ENCODE measurements at places on chromosomes 7 and 10.

DNA sequence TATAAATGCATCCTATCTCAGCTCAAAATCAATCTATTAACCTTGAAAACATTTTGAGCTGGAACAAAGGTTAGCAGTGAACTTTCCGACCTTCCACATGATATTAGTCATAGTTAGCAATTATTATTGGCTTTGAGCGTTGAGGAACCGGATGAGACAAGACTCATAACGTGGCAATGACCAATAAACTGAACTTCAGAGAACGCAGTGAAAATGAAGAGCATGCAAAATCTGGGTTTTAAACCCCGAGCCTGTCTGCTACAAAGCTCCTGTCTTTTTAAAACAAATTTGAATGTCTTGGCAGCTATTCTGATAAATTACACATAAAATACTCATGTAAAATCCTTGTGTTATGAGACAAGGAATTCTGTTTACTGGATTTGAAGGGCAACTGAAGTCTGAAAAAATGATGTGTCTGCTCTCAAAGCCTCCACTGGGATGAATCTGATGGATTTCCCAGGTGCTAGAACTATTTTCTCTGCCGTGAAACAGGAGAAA is 74.7 kb upstream of the ITGB1 start:
- DNase-seq = no peak

DNA sequence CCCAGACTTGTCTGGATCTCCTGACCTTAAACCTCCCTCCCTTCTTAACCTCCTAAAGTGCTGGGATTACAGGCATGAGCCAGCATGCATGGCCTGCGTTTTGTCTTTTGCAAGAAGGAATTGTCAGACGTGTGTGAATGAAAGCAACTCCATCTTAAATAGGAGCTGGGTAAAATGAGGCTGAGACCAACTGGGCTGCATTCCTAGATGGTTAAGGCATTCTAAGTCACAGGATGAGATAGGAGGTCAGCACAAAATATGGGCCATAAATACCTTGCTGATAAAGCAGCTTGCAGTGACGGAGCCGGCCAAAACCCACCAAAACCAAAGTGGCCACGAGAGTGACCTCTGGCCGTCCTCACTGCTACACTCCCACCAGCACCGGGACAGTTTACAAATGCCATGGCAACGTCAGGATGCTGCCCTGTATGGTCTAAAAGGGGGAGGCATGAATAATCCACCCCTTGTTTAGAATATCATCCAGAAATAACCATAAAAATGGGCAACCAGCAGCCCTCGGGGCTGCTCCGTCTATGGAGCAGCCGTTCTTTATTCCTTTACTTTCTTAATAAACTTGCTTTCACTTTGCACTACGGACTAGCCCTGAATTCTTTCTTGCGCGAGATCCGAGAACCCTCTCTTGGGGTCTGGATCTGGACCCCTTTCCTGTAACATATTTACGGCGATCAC is 41.2 kb upstream of the SDK1 start:
- no peak for DNase-seq

DNA sequence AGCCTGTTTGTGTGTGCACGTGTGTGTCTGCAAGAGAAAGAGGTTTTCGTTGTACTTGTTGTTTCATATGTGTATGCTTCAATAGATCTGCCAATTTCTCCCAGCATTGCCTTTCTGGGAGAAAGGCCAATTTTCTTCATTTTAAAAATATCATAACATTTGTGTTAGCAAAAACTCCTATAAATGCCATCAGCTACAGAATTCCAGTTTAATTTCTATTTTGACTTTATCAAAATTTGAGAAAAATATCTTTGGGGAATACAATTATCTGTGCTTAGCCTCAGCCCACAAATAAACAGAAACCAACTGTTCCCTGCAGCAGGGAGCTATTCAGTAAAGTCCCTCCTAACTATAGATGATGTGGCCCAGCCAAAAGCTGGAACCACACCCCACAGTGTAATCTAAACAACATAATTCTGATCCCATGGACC is 68.3 kb upstream of the MGMT start:
- no peak for DNase-seq

DNA sequence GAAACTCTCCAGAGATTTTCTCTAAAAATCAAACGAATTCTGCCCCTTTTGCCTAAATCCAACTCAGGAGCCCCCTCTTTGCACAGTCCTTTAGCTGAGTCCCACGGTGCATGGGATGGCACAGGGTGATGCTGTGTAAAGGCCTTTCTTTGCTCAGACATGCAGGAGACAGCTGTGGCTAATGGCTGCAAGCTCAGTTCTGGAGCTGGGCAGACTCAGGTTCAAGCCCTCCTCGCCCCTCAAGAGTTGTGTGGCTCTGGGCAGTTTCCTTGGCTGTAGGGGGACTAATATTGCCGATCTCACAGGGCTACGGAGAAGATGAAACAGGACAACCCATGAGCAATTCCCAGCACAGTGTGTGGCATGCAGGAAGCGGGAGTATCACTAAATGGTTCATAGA is 42.6 kb downstream of the CLEC2L start:
- no peak for DNase-seq

- DNase-seq = peak; percentile 76
These were observed 266.3 kb downstream of the RPS24 start for GRCh38 chr10:78299851-78300468.

DNA sequence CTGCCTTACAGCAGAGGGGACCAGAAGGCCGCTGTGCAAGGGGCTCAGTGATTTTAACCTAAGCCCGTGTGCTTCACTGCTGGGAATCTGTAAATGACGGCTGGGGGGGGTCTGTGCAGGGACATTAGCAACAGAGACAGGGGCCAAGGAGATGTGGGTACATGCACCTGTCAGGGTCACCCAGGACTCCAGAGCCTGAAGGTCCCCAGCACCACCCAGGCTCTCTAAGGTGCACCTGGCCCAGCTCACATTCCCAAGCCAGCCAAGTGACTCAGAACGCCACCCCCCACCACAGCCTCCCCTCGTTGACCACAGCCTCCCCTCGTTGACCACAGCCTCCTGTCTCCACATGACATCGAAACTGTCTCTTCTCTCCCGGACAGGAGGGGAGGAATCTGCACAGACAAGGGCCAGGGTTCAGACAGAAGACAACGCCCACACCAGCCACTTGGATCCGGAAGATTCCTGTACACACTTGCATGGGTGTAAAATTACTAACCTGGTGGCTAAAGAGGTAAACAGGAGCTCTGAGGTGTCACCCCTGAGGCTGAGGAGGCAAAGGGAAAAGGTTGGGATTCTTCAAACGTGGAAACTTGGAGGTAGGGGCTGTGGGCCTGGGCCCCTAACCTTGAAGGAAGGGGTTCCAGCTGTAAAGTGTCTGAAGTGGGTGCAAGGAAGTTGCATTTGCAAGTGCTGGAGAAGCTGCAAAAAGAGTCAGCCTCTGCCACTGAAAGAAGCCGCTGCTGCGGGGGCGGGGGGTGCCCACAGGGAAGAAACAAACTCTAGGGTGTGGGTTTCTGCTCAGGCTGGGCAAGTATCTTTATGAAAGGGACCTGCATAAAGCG is 27.0 kb downstream of the CALML3 start:
- DNase-seq = no peak

GRCh38 chr10:123674741-123675140 is 8.6 kb downstream of the GPR26 start:
- DNase-seq = no peak

GRCh38 chr7:47534322-47535034 is 47.4 kb downstream of the TNS3 start:
- DNase-seq = no peak

DNA sequence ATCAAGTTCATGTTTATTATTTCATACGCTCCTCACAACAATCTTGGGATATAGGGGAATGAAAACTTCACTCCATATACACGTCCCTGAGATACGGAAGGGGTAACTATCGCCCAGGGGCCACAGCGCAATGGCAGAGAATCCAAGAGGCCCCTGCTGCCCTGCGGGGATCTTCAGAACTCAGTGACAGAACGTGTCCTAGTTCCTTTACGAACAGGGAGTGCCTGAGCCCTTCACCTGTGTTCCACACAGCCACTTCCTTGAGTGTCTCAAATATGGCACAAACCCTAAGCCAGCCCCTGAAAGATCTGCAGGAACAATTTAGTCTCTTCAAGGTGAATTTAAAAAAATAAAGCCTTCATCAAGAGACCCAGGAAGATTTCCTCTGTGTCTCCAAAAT is 25.9 kb downstream of the LYZL1 start:
- DNase-seq = no peak

DNA sequence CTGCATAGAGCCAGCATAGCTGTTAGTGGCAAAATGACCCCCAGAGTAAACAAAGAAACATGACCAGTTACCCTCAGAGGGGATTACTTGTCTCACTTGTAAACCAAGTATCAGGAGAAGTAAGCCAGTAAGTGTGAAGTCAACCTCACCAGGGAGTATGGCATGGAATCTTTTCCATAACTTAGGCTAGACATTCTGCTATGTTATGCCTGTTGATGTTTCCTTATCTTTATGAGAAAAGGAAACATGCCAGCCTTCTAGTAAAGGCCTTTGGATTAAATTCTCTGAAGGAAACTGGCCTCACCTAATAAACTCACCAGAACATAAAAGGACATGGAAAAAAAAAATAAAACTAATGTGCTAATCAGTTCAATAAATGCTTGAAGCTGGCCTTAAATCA is 87.7 kb downstream of the SEM1 start:
- DNase-seq = no peak

GRCh38 chr10:62248465-62248864 is 20.2 kb downstream of the RTKN2 start:
- no peak for DNase-seq

- no peak for DNase-seq
These were observed 14.1 kb upstream of the LAMB1 start for GRCh38 chr7:108016841-108017775.

DNA sequence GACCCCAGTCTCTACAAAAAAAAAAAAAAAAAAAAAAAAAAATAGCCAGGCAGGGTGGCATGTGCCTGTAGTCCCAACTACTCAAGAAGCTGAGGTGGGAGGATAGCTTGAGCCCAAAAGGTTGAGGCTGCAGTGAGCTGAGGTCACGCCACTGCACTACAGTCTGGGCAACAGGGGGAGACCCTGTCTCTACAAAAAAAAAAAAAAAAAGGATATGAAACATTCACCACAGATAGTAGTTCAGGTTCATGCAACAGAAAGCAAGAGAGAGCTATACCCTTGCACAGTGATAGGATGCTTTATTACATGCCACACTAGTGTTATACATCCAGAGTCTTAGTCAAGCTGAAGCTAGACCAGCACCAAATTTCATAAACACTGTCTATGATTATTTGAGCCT is 148.4 kb upstream of the KAT6B start:
- DNase-seq = no peak

GRCh38 chr7:27126596-27127327 is 3.8 kb downstream of the HOXA4 start:
- DNase-seq = no peak

- no peak for DNase-seq
These were observed 10.5 kb downstream of the YME1L1 start for GRCh38 chr10:27143686-27144085.

- DNase-seq = no peak
These were observed 81.9 kb downstream of the BMPER start for GRCh38 chr7:33986951-33987947.

GRCh38 chr7:19275000-19275399 is 129.8 kb upstream of the FERD3L start:
- no peak for DNase-seq

DNA sequence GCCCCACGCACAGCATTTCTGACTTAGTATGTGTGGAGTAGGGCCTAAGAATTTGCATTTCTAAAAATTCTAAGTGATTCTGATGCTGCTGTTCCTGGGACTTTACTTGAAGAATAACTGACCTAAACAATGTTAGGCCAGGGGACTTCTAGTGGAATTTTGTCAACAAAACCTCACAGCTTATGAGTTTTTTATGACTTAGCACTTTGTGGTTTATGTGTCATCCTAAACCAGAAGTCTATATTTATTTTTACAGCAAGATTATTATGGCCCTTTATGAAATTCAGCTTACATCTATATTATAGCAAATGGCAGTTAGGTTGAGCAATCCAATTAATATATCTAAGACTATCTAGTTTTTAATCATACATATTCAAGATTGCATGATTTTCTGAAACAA is 24.6 kb upstream of the BET1 start:
- DNase-seq = no peak

- DNase-seq = no peak
These were observed 86.1 kb downstream of the TRIM24 start for GRCh38 chr7:138546064-138546619.

DNA sequence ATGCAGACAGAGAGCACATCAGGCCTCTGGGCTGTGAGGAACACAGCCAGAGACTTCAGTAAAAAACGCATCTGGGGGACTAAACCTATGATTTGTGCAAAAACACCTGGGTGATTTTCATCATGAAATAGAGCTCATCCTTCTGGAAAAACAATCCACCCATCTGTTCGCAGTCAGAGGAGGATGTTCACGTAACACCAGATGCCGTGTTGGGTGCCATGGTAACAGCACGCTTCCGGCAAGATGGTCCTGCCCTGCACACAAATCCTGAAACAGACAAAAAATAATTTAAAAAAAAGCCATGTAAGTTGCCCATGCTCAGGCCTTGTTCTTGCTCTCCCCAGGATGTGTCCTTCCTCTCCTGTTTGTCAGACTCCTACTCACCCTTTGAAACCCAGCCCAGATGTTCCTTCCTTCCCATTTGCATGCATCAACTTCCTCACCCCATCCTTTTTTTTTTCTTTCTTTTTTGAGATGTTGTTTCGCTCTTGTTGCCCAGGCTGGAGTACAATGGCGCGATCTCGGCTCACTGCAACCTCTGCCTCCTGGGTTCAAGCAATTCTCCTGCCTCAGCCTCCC is 28.3 kb upstream of the GNA12 start:
- DNase-seq = no peak

DNA sequence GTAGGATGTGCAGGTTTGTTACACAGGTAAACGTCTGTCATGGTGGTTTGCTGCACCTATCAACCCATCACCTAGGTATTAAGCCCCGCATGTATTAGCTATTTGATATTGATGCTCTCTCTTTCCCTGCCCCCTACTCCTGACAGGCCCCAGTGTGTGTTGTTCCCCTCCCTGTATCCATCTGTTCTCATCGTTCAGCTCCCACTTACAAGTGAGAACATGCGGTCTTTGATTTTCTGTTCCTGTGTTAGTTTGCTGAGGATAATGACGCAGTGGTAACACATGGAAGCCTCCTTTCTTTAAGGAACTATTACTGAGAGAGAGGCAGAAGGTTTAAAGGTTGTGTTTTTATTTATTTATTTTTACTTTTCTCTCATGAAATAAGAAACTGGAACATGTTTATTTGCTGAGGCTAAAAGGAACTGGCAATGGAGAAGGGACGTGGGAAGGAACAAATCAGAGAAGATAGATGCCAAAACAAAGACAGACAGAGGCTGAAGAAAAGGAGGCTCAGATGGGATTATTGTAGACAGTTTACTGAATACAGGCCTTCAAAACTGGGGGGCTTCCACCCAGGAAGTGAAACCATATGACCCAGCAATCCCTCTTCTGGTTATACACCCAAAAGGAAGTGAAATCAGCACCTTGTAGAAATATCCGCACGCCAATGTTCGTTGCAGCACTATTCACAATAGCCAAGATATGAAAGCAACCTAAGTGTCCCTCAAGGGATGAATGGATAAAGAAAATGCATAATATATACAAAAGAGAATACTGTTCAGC is 556.3 kb downstream of the GRM8 start:
- DNase-seq = no peak
